ENCODE measurements at places on chromosomes 6 and 20.

GRCh38 chr20:50269091-50270033 is 78.7 kb downstream of the CEBPB start:
- DNase-seq: no peak

DNA sequence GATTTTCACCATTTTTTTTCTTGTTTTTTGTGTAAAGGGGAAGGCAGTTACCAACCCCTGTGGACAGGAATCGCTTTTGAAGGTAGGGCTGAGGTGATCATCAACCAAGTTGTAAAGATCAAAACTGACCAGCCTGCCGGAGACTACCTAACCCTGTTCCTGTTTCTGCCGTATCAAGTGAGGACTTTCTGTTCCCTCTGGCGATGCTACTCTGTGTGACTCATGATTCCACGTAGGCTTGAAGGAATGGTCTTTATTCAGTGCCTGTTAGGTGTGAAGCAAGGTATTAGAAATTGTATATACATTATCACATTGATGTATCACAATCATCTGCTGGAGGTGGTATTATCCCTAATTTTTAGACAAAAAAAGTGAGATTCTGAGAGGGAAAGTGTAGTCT is 161.3 kb downstream of the SOX4 start:
- no peak for DNase-seq

DNA sequence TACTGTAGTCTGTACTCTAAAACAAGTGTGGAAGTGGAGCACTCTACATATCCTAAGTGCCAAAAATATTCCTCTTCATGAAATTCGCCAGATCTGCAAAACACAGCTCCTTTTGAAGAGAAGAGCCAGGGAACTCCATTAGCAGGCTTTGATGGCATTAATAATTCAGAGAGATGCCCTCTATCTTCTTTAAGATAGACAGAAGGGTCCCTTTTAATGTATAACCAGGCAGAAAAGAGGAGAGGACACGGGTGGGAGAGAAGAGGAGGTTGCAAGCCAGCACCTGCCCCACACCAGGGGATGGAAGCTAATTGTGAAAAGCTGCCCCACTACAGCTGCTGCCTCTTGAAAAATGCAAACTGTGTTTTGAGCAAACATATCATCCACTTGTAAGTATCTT is 3.7 kb upstream of the RFPL4B start:
- no peak for DNase-seq

DNA sequence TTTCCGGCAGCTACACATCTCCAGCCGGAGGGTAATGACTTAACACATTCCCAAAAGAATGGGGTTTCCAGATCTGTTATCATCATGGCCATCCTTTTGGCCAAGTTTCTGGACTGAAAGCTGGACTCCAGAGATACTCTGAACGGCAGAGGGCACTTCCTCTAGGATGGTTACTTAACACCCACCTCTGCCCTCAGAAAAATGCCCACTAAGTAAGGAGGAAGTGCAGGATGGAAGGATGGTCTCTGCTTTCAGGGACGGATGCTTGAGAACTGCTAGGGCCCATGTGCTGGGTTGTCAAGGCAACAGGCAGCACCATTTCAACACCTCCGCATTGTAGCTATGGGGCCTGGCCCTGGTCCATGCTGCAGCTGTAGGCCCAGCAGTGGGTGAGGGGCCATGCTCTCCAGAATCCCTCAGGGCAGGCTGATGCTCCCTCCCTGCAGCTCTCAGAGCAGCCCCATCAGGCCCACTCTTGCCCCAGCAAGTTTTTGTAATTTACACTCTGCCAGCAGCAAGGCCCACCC is 16.5 kb upstream of the TGM3 start:
- DNase-seq: no peak

All from hematopoietic multipotent progenitor cell treated with erythropoietin and hydrocortisone succinate and interleukin-3 and kit ligand, for 6 days (in vitro differentiated cells).